CD4-positive, CD25-positive, alpha-beta regulatory T cell (primary cell): ENCODE measurements at places on chromosomes 2 and 18. TPM values are rescaled to one million over a fixed set of nuclear protein-coding genes. Genes with fewer than 3 reads are reported as not detected.

DNA sequence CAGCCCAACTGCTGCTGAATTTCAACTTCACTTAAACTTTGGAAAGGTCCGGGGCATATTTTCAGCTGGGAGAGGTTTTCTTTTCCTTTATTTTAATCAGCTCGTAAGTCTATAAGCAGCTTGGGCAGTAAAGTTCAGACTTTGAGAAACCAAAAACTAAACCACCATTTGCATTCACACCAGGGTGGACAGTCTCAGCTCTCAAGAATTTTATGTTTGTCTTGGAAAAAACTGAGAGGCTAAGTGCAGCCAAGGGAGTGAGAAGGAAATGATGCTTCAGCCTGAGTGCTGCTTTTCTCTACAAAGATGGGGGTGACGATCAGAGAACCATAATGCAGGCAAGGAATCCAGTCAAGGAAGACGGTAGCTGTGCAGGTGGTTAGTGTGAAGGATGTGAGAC, 30.2 kb downstream of the MCFD2 start:
- no peak overlapping the region for H3K4me3 ChIP-seq
- H3K27me3 ChIP-seq = peaks cover 4% of the 10 kb centered on the region
- no peak for DNase-seq
- no peaks in the 10 kb centered on the region for H3K4me1 ChIP-seq

DNA sequence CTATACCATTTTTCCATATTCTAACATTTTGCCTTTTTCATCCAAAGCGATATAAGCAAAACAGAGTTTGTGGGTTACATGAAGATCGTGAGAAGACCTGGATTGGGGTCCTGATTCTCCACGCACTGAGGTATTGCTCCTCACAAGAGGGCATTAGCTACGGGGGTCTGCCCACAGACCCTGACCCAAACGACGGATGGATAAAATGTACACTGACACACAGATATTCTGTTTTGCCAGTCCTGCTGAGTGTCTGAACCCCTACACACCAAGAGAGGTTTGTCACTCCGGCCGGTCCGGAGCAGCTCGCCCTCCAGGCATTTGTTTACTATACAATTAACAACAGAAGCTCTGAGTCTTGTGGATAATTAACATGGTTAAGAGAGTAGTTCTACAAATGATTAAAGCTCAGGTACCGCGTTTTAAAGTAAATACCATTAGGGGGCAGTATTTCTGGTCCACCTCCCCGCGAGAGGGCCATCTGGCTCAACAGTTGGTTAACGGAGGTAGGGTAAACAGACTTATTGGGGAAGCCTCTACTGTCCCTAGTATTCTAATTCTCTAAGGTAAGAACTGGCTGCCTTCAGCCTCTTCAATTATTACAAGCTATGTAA, 28.4 kb downstream of the SCYGR8 start:
- peak; percentile 24 for DNase-seq
- H3K4me3 ChIP-seq = no peak overlapping the region
- no peak overlapping the region for H3K27ac ChIP-seq
- no peaks in the 10 kb centered on the region for H3K27me3 ChIP-seq
- no peaks in the 10 kb centered on the region for H3K36me3 ChIP-seq

DNA sequence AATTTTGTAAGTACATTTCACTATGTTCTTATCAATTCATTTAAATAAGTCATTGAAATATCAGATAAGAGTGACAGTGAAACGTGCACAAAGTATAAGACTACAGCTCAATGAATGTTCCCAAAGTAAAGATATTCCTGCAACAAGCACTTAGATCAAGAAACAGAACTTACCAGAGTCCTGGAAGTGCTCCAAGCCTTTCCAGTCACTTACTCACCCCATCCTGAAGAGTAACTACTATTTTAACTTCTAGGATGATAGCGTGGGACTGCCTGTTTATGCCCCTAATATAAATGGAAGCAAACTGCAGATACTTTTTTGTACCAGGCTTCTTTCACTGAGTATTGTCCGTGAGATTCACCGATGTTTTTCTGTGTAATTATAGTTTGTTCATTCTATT, 768.9 kb downstream of the SLC4A3 start:
- no peak overlapping the region for H3K27ac ChIP-seq
- DNase-seq = no peak
- no peak overlapping the region for H3K4me3 ChIP-seq

DNA sequence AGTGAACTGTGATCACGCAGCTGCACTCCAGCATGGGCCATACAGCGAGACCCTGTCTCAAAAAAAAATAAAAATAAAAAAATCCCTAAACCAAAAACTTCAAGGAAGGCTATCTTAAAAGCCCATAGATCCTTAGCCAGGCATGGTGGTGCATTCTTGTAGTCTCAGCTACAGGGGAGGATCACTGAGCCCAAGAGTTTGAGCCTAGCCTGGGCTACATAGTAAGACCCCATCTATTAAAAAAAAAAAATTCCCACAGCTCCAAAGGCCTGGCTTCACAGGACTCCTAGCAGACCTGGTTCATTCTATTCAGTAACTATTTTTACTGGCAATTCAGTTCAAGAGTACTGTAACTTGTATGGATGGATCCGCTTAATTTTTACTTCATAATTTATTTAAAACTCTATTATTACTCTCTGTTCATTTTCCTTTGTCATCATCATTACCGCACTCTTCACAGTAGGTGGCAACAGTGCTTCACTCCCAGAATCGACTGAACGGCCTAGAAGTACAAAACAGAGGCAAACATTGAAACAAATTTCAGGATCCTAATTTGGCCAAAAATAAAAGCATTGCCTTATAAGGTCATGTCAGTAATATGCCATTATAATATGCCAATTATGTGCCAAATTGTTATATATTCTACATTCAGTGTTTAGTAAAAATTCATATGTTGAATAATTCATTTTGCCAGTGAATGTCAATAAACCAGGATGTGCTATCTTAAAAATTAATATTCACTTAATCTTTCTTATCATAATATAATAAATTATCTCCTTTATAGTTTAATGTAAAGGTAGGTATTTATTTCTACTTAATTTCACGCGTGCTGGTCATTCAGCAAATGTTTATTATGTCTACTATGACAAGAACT, 14.3 kb upstream of the STAM2 start:
- H3K27ac ChIP-seq = no peak overlapping the region
- H3K27me3 ChIP-seq = peaks cover 13% of the 10 kb centered on the region
- no peaks in the 10 kb centered on the region for H3K4me1 ChIP-seq
- no peaks in the 10 kb centered on the region for H3K36me3 ChIP-seq

GRCh38 chr2:151904021-151904420, 75.8 kb upstream of the ARL5A start:
- no peak overlapping the region for H3K27ac ChIP-seq
- H3K27me3 ChIP-seq = no peaks in the 10 kb centered on the region
- no peak overlapping the region for H3K4me3 ChIP-seq
- no peaks in the 10 kb centered on the region for H3K4me1 ChIP-seq
- H3K36me3 ChIP-seq = no peaks in the 10 kb centered on the region

GRCh38 chr18:5879479-5879882, 15.8 kb downstream of the TMEM200C start:
- DNase-seq = peak; percentile 5
- no peak overlapping the region for H3K4me3 ChIP-seq
- no peaks in the 10 kb centered on the region for H3K4me1 ChIP-seq
- peaks cover 2% of the 10 kb centered on the region for H3K27me3 ChIP-seq
- H3K27ac ChIP-seq = no peak overlapping the region

- H3K4me1 ChIP-seq = no peaks in the 10 kb centered on the region
- H3K4me3 ChIP-seq = no peak overlapping the region
- no peak overlapping the region for H3K27ac ChIP-seq
- H3K27me3 ChIP-seq = no peaks in the 10 kb centered on the region
Observed at GRCh38 chr2:209553913-209554312, 130.1 kb downstream of the MAP2 start.

DNA sequence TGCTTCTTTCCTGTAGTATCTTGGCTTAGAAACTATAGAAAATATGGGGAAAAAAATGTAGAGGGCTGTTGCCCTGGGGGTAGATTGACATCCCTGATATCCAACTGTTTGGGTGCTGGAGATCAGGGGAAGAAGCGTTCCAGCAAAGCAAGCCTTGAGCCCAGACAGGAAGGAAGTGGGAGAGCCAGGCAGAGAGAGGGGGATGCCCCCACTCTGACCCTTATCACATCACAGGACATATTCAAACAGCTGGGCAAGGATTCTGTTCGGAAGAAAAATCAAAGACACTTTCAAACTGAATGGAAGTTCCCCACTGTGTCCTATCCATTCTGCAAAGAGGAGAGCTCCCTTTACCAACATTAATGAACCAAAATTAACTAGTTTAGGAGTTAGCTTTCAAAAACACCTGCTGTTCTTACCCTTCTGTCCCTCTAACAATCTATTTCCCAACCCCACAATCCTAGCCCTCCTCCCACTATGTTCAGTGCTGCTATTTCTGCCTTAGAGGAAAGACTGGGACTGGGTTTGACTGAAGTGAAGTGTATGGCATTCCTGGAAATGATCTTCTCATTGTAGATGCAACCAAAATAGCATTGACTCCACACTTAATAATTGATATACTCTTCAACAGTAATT, 16.9 kb upstream of the KCNG3 start:
- DNase-seq = no peak
- H3K27ac ChIP-seq = no peak overlapping the region
- H3K4me1 ChIP-seq = no peaks in the 10 kb centered on the region
- no peak overlapping the region for H3K4me3 ChIP-seq

DNA sequence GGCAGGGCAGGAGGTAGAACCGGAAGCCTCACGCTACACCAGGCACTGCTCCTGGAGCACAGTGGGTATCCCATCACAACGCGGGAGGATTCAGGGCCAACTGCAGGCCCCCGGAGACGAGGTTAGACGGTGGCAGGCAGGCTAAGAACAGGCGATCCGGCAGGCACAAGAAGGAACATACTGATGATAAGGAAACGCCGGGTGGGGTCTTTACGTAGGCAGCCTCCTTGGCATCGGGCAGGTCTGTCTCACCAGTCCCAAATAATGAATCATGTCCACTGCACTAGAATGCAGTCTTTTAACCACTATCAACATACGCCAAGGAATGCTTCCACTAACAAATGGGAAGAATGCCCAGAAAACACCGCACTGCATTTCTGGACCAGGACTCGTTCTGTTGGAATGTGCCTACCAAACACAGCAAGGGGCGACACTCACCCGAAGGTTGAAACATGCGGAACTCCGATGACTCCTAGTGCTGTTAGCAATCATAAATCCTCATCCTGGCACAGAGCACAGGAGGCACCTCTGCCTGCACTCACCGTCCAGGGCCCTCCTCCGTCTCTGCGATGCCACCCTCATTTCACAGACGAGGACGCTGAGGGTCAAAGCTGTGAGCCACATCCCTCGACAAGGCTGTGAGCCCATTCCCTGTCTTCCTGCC, 35.2 kb downstream of the ZNF516 start:
- DNase-seq = no peak
- H3K4me1 ChIP-seq = no peaks in the 10 kb centered on the region
- no peaks in the 10 kb centered on the region for H3K27me3 ChIP-seq
- H3K4me3 ChIP-seq = no peak overlapping the region
- no peak overlapping the region for H3K27ac ChIP-seq

Gene CCBE1
- not detected for polyA plus RNA-seq

Gene SLC30A3
- polyA plus RNA-seq = not detected

Gene LINC00305
- not detected for polyA plus RNA-seq

Gene ACVR1C
- polyA plus RNA-seq = 0.59 TPM

Gene NAB1
- polyA plus RNA-seq = 2.9 TPM
